ENCODE measurements at places on chromosomes 3 and 15. TPM values are rescaled to one million over a fixed set of nuclear protein-coding genes. Genes with fewer than 3 reads are reported as not detected.

Gene CCDC191
- 5.6 TPM for total RNA-seq

DNA sequence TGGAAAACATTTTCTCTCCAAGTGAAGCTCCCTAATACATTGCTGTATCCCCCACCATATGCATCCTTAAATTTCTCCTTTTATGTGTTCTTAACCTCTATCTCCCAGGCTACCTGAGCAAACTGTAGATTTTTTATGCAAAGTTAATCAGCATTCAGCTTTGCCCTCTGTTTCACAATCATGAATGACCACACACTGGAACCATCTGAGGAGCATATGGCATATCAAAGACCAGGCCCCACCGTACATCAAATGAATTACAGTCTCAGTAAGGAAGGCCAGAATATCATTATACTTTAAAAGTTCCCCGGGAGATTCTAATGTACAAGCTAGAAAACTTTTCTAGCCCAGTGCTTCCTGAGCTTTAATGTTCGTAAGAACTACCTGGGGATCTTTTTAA is 115.5 kb upstream of the NECTIN3 start:
- no peak for DNase-seq

Gene ARPIN
- total RNA-seq: 21.5 TPM

DNA sequence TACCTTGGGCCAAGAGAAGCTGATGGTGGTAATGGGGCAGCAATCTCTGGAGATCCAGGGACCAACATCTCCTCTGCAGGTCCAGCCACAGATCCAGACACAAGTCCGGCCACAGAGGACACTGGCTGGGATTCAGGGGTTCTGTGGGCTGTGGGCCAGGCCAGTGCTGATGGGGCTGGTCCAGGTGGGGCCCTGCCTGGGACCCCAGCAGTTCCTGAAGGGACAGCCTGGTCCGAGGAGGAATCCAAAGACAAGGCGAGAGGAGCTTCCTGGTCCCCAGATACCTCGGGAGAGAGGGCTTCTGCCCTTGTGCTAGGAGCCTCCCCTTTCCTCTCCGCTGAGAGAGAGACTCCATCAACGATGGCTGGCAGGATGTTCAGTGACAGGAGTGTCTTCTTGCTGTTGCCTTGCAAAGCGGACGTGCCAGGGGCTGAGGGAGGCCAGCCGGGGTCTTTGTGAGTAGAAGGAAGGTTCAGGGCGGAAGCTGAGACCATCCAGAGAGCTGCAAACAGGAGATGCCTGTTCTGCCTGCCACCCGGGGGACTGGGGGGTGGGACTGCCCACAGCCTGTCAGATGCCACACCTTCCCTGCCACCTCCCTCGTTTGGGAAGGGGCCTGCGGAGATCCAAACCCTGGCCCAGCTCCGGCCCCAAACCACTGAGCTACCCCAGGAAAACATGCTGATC is 24.5 kb upstream of the GOLGA6C start:
- no peak for DNase-seq

- no peak for DNase-seq
Measured at GRCh38 chr3:12367346-12367745, 78.5 kb downstream of the PPARG start.

Data from lower leg skin (tissue), 4 donors.